ENCODE measurements at places on chromosomes 12 and 14.

DNA sequence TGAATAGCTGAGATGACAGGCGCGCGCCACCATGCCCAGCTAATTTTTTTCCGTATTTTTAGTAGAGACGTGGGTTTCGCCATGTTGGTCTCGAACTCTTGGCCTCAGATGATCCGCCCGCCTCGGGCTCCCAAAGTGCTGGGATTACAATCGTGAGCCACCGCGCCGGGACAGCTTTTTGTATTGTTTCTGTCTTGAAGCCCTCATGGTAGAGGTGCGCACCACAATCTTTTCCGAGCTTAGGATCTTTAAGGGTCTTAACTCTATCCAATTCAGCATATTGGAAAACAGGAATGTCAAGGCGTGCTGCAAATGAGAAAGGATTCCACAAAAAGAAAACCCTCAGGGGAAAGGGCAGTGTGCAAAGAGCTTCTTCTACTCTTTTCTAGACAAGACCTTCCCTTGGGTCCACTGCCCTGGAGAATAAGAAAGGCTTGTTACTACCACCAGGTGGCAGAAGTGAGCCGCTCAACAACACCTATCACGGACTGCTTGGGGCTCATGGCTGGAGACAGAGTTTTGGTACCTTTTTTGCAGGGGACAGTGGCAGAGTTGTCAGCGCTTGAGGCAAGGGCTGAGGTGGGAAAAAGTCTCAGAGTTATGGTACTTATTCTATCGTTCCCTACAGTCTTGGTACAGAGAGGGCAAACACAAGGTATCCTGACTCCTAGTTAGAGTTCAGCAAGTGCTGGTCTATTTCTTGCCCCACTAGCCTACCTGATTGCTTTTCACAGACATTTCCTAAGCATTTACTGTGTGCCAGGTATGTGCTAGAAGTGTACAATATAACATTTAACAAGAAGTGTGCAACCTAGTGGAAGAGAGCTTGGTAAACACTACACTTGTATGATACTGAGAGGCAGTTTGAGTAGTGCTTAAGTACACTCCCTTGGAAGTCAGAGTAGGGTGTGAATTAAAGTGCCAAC, 16.4 kb upstream of the SP7 start:
- DNase-seq = peak; percentile 67

DNA sequence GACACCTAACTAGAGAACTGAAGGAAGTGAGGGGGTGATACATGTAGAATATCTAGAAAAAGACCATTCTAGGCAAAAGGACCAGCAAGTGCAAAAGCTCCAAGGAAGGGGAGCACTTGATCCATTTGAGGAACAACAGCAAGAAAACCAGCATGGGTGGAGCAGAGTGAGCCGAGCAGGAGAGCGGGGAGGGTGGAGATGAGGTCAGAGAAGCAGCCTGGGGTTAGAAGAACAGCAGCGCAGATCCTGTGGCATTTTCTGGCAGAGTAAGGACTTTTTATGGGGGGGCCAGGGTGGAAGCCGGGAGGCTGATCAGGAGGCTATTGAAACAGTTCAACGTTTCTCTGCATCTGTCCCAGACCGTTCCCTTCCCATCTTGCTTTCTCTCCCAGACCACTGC, 24.5 kb upstream of the TMCC3 start:
- no peak for DNase-seq

DNA sequence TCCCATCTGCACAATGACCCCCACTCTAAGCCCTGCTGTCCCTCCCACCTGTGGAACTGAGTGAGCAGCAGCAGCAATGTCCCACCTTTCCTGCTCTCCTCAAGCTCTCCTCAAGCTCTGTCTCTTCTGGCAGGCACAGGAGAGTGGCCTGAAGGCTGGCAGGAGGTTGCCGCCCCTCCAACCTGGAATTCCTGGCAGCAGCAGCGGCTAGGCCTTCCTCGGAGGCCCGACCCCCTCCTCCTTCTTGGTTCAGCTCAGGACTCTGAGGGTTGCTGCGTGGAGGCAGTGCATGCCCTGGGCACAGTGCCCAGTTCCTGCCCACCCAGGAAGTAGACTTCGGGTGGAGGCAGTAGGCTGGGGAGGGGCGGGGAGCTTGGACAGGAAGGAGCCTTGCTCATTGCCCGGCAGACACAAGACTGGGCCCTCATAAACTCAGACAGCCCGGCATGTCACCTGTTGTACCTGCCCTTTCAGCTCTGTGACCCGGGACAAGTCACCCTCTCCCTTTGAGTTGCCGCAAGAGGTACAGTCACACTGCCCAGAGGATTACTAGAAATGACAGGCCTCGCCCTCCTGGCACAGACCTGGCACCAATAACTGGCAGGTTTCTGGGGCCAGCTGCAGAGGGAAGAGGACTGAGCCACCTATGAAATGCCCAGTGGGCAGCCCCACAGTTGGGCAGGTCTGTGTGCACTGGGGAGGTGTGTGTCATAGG, 2.1 kb upstream of the SERPINA1 start:
- no peak for DNase-seq

DNA sequence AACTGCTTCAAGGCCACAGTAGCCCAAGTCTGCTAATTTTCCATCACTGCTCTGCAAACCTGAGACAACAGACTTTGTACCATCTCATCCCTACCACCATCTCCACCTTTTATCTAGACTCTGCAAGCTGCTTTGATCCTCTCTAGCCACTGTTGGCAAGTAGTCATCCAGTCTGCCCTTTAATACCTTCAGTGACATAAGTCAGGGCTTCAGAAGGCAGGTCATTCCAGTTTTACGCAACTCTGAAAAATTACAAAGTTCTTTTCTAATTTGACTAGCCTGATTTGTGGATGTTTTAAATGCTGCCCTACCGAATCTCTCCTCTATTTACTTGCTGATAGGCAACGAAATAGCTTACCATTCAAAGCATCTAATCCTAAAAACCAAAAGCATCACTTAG, 2.8 kb downstream of the FERMT2 start:
- no peak for DNase-seq

DNA sequence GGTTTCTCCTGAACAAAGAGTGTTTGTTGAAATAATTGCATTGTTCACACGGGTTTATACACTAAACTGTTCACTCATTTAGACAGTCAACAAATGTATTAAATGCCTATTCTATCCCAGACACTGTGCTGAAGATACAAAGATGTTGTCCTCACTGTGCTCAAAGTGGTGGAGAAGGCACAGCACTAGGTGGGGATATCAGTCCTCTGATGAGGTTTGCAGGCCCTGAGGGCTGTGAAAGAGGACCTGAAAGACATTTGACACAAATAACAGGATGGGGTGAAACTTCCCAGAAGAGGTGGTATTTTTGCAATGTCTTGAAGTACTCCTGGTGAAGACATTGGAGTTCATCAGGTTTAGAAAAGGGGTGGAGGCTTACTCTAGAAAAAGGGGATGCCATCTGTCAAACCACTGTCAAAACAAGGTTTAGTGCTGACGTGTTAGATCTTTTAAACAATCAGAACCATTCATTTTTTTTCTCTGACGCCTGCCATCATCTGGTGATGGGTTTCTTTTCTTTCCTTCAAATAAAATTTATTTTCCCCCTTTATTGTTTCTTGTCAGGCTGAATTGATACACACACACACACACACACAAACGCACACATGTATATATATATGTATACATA, 69.5 kb downstream of the ACSS3 start:
- DNase-seq = no peak

DNA sequence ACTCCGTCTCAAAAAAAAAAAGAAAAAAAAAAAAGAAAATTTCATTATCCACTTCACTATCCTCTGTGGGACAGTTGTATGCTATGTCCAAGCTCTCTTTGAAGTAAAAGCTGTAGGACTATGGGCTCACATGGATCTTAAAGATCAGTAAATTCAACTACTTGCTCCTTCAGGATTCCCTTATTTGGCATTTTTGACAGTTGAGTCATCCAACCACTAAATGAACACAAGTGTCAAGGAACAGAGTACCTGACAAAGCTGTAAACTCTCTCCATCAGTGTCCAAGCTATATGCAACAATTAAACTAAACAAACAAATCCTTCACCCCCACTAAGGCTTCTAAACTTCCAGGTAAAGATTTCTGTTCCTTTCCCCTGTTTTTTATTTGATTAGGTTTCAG, 177.0 kb downstream of the CEP128 start:
- no peak for DNase-seq

GRCh38 chr12:88691811-88692210, 111.5 kb upstream of the KITLG start:
- DNase-seq = no peak

DNA sequence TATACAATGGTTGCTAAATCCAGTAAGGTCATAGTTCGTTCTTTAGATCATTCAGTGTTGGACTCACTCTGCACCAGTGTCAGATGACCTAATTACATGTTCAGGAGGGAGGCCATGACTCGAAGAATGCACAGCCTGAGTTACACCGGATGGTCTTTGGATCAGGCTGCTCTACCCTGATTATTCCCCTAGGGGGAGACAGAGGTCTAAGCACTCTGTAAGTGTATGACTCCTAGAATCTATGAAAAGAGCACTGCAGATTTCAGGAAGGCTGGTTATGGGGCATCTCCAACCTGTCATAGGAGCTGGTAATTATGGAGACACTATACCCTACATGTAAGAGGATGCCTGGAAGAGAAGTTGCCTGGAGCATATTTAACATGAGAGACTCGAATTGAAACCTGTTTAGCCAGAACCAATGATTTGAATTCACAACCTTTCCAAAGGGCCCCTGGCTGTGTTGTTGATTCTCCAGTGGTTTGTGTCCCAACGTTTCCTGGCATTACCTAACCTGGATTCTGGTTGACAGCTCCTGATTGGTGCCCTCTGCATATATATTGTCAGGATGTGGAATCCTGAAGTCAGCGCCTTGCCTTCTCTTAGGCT, at the start of gene MUCL1:
Gene MUCL1, plus strand, starts transcription at position 584 of the 606 bp plus-strand sequence. CDS start 67 bp downstream, outside the sequence.
- DNase-seq = peak; percentile 70

DNA sequence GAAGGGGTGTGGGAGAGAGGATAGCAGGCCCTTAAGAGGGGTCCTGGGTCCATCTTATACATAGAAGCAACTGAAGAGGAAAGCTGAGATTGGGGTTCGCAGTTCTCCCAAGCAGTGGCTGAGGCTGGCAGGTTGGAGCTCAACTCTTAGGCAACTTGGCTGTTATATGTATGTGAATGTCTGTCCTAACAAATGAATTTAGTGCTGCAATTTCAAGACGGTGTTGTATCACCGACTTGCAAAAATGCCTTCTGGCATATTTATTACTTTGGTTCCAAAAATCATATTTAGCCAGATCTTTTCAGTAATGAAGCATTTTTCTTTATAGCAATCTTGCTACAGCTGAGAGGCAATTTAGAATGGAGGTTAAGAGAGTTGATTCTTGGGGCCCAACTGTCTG, 148.3 kb downstream of the AKAP6 start:
- DNase-seq = no peak

DNA sequence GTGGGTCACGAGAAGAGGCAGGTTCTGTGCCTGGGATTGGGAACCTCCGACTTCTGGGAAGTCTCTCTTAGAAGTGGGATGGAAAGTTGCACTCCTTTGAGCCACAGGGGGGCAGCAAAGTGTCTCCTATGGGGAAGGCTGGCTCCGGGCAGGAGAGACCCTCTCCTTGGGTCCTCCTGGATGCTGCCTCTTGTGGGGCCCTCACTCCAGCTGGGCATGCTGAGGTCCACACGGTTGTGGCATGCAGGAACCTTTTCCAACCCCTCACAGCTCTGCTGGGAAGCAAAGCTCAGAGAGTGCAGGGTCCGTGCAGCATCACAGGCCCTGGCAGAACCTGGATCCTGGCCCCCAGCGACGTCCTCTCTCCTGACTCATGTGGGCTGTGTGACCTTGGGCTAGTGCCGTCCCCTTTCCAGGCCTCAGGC, 17.4 kb downstream of the SDSL start:
- peak; percentile 12 for DNase-seq
